ENCODE measurements at places on chromosomes 13 and 19.

DNA sequence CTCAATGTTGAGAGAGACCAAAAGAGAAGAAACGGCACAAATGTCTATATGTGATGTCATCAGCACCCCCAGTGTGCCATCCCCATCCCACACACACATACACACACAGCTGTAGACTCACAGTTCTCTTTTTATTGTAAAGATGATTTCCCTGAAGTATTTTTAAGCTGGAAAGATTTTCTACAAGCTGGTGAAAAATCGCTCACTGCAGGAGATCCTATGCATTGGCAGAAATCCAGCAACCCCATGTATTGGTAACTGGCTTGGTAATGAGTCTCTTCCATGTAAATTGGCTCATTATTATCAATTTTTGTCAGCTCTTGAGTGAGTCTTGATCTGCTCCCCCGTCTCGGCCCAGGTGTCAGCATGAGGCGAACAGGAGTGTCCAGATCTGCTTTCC is 107.1 kb upstream of the UQCRFS1 start:
- peak; percentile 78 for DNase-seq

DNA sequence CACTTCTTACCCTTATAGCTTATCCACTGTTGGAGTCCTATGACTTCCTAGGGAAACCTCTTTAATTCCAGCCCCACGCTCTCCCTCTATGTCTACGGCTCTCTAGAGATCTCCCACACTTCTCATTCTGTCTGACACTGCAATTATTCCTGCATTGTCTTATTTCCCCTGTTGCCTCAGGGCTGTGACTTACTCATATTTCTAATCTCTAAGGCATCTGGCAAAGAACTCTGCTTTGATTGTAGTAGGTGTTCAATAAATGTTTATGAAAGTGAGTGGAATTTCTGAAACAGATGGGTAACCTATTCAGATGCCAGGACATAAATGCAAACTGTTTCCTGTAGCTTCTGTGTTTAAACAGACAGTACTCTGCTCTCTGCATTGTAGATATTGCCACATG is 102.4 kb upstream of the SERTM1 start:
- DNase-seq: no peak

DNA sequence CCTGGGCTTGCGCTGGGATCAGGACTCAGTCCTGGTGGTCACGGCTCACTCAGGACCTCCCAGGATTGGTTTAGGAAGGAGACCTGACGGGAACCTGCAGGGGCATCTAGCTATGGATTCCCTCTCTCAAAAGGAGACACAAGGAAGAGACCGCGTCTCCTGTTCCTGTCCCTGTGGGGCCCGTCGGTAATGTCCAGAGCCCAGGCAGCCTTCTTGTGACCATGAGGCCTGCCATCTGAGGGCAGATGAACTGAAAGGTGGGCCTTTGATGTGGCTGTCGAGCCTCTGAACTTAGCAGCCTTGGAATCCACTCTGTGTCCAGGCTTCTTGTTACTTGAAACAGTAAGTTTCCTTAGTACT is 31.5 kb upstream of the MIER2 start:
- DNase-seq: no peak

DNA sequence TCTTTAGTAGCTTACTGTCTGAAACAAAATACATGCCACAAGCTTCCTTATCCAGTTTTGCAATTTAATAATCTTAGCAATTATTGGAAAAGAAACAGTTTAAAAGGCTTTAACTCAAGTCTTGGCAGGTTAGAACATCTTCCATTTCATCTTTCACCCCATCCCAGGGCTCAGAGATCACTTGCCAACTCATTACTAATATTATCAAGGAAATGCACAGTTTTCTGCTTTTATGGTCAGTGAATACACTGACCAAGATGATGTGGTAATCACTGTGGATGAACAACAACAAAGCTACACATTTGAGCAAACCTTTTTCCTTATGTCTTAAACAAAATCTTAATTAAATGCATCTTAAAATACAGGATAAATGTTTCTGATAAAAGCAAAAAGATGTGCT is 48.0 kb upstream of the ITM2B start:
- no peak for DNase-seq

GRCh38 chr19:47754206-47755064 is 9.1 kb downstream of the NOP53 start:
- DNase-seq: no peak

- DNase-seq: no peak
These were observed 14.6 kb downstream of the GTPBP3 start for GRCh38 chr19:17351815-17352435.

DNA sequence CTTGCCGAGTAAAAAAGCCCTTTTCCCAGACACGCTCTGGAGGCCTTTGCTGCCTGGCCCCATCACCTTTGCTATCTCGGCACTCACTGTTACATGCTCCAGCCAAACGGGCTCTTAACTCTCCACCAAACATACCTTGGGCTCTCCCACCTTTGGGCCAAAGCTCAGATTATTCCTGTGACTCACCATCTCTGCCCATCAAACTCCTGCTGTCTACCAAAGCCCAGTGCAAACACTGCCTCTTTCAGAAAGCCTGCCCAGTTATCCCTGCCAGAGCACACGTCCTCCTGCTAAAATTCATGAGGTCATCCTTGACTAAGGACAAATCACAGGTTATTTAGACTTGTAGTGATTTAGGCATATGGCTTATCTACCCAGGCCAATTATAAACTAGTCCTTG is 48.1 kb upstream of the SERPINE3 start:
- DNase-seq: no peak

DNA sequence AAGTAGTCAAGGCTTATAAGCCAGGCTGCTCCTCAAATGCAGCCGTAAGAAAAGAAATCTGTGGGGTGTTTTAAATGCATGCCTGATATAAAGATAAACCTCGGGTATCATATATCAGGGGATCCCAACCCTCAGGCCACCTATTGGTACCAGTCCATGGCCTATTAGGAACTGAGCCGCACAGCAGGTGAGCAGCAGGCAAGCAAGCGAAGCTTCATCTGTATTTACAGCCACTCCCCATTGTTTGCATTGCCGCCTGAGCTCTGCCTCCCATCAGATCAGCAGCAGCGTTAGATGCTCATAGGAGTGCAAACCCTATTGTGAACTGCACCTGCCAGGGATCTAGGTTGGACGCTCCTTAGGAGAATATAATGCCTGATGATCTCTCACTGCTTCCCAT is 233.5 kb upstream of the SERP2 start:
- DNase-seq: peak; percentile 94

DNA sequence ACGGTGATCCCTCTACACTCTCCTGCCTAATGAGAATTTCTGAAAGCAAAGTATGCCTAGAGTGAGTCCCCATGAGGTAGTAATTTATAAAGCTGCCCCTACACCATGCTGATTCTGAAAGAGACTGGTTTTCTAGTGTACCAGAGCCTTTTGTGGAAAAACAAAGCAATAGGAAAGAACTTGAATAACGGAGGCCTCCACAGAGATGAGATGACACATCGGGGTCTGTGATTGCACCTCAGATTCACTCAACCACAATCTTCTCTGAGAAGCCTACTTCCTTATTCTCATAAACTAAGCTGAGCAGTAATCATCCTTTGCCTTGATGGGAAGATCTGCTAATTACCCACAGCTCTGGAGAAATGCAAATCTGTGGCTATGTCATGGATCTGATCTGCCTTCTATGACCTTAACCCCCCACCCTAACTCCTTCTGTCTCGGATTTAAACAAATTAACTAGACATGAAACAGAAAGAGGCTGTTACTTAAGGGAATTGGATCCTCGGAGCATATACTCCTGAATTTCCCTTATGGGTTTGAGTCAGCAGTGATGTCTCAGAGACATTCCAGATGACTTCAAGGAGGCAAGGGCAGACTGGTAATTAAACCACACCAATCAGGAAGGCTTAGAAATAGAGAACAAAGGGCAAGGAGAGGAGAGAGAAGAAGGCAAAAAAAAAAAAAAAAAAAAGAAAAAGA is 128.0 kb downstream of the DCT start:
- DNase-seq: no peak

DNA sequence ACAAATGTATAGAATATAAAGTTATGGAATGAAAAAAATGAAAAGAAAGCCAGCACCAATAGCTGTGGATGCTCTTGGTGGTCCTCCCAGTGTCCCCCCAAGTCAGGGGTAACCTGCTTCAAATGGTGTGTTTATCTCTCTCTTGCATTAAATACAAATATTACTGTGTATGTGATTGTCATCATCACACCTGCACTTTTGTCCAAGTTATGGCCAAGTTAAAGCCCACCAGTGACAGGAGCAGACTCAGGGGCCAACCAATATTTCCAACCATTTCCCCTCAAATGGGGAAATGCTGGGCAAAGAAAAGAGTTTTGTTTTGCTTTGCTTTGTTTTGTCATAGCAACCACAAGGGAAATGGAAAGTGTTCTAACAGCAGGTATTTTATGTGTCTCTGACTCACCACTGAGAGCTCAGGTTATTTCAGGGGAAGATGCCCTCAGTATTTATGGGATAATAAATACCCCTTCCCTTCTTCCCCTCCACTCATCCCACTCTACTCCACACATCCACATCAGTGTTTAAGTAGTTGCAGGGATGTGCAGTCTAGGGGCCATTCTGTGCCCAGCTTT is 133.6 kb downstream of the COL4A1 start:
- DNase-seq: no peak

- no peak for DNase-seq
These were observed 1.4 kb downstream of the WDFY2 start for GRCh38 chr13:51585696-51586095.

DNA sequence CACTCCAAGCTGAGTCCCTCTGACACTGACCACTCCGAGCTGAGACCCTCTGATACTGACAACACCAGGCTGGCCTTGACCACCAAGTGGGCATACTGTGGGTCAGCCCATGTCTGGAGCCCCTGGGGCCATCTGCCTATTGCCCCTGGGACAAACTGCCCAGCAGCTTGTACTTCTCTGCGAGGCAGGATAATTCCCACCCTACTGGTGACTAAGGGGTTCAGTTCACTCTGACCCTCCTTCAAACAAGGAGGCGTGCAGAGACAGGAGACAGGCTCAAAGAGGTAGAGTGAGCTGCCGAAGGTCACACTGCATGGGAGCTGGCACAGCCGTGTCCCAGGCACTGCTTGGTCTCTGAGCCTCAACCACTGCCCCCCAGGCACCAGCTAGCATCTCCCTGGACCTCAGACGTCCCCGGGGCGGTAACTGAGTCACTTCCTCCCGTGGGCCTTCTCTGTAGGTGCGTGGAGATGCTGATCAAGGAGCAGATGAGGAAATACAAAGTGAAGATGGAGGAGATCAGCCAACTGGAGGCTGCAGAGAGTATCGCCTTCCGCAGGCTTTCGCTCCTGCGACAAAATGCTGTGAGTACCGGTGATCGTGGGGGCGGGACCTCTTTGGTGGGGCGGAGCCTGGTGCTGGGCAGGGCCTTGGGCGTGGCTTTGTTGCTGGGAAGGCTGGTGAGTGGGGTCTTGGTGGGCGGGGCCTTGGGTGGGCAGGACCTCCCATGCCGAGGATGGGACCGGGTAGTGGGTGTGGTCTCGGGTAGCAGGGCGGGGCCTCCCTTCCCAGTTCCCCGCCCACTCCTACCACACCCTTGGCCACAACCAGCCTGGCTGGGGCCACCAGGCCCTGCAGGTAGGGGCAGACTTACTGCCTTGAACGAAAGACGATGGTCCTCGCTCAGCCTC is 5.8 kb upstream of the USE1 start:
- peak; percentile 9 for DNase-seq

DNA sequence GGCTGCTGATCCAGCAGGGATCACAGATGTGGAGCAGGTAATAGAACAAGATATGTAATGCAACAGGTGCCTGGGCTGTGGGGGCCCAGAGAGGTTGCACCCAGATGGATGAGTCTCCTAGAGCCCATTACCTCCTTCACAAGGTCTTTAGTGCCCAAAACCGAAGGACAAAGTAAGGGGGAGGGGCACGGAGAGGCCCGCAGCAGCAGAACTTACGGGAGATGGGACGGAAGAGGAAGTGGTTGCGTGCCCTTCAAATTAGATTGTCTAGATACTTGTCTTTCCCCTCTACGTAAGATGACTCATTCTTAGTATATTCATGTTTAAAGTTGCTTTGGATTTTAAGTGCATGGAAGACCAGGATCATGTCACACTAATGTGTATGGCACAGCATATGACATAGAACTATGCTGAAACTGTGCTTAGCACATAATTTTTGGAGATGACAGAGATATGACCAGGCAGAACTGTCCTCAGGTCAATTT is 5.7 kb upstream of the MRPS31 start:
- DNase-seq: no peak

GRCh38 chr19:1025960-1026782 is at the start of gene CNN2:
Gene CNN2, plus strand, starts transcription at chr19:1026608. Its CDS starts 54 bp downstream, at chr19:1026662.
- no peak for DNase-seq

- DNase-seq: no peak
These were observed 517 bp upstream of the LTBP4 start for GRCh38 chr19:40600570-40601133.

Data from NCI-H345 (cell line).